ENCODE measurements at places on chromosomes 5 and 9.
A peak's percentile ranks its signal among the peaks of the same experiment; 100 is the strongest.

DNA sequence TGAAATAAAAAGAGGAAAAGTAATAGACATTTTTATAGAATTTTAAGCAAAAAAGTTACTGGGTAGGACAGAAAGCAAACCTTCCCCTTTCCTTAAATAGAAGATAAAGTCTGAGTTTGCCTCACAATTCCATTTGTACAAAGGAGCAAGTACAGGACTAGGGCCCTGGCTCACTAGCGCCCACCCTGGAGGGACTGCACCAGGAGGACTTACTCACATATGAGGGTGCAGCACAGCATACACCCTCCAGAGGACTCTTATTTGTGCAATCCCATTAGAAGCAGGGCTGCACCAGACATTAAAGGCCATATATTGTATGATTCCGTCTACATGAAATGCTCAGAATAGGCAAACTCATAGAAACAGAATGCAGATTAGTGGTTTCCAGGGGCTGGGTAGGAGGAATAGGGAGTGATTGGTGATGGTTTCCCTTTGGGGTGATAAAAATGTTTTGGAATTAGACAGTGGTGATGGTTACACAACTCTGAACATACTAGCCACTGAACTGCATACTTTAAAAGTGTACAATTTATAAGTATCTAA, 4.5 kb downstream of the REEP5 start:
- peak; percentile 63 for DNase-seq

DNA sequence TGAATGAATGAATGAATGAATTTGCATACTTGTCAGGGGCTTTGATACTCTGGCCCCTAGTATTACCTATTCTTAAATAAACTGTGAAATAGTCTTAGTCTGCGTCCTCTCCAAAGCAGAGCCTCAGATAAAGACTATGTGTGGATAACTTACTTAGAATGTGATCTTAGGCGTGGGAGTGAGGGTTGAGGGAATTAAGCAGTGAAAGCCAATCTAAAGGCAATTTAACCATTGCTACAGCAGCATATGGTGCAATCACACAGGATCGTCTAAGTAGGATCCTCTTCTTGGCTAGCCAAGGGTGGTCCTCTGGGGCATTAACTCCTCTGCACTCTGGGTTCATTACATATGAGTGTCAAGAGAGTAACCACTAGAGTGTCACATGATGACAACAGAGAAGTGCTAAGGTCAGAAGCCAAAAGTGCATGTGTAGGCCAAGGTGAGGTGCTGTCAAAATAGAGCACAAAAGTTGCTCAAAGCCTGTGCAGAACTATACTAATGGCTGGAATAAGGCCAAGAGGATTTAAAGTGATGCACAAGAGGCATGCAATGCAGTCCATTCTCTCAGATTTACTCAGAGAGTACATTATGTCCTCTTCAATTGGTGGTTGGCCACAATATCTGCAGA, 274.4 kb upstream of the SEMA6A start:
- no peak for DNase-seq

GRCh38 chr9:21559402-21560280, 77.5 kb upstream of the IFNE start:
- DNase-seq = peak; percentile 76

- DNase-seq = no peak
Measured at GRCh38 chr5:38556088-38556598, 303 bp downstream of the LIFR start.

- no peak for DNase-seq
Measured at GRCh38 chr5:165834891-165835290, 2329.5 kb downstream of the MAT2B start.

DNA sequence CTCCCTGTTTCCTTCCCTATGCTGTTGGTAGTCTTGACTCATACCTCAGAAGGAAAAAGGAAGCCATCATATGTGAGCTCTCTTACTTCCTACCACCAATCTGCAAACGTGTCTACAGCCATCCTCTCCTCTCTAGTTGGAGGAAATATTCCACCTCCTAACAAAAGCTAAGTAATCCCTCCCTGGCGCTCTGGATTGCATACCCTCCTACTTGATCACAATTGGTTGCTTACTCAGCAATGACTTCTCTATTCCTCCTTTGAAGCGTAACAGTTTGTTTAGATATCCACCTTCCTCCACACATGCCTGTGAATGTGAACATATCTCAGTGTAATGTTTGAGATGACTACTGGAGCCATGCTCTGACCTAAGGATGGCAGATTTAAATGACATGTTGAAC, 18.2 kb downstream of the RUSC2 start:
- peak; percentile 11 for DNase-seq

GRCh38 chr5:149731332-149731616, 1.2 kb downstream of the PPARGC1B start:
- DNase-seq = no peak

- DNase-seq = peak; percentile 98
Measured at GRCh38 chr5:122129306-122129705, at the start of gene ZNF474. ZNF474 (plus strand) TSS chr5:122129546; CDS start chr5:122151991, 22,445 bp downstream.

DNA sequence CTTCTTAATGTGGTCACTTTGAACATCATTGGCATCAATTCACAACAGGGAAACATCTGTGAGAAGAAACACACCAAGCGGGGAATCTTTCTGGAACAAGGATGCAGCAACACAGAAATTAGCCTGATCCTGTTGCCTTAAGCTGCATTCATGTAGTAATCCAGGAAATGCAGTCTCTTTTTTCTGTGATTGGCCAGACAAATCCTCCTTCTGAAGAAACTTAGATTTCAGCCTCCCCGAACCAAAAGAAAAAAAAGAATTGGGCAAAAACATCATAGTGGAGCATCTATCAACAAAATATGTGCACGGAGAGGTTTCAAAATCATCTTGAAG, 7.2 kb upstream of the XPA start:
- no peak for DNase-seq

- DNase-seq = peak; percentile 62
Measured at GRCh38 chr5:174825587-174825986, 101.2 kb downstream of the MSX2 start.

GRCh38 chr5:141515141-141515540, 26.3 kb downstream of the PCDHGC5 start:
- no peak for DNase-seq

GRCh38 chr5:117731446-117731845, 1156.8 kb upstream of the SEMA6A start:
- no peak for DNase-seq

DNA sequence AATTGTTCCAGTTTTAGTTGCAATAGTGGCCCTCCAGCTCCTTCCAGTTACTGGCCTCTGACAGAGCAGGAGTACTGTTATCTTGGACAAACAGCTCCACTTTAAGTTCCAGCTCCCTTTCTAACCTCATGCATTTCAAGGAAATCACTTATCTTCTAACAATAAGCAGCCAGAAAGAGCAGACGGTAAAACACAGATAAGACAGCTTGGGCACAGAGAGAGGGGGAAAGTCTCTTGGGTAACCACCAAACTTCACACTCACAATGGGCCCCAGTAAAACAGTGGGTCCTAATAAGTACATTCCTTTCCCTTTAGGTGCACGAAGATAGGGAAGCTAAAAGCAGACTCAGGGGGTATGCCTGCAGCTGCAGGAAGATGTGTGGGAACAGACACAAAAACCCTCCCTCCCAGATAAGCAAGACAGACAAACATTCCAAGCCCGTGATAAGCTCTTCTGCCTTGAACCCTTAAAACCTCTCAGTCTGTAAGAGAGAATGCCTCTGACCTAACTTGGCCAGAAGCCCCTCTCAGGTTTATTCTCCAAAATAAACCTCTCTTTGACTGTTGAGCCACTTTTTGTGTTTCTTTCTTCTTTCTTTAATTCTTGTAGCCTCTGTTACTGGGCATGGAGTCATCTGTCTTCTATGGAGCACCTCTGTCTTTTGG, 30.8 kb downstream of the OR1J1 start:
- DNase-seq = peak; percentile 9

- DNase-seq = no peak
Measured at GRCh38 chr9:76502746-76503145, 43.8 kb downstream of the GCNT1 start.

DNA sequence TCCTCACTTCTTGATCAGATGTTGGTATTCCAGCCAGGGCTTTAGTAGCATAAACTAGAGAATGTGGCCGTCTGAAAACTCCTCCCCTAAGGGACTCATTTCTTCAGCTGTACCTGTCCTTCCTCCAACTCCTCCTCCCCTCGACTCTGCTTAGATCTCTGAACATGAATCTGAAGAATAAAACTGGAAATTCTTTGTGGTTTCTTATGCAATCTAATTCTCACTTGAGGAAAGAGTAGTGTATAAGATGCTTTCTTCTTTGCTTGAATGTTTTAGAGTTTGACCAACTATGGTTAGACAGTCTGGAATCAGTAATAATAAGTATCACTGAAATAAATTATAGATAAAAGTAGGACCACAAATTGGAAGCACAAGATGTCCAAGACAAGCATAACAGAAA, 128.5 kb downstream of the LRRC70 start:
- DNase-seq = no peak

GRCh38 chr9:82117026-82117811, 128.6 kb downstream of the SPATA31D1 start:
- DNase-seq = peak; percentile 79

DNA sequence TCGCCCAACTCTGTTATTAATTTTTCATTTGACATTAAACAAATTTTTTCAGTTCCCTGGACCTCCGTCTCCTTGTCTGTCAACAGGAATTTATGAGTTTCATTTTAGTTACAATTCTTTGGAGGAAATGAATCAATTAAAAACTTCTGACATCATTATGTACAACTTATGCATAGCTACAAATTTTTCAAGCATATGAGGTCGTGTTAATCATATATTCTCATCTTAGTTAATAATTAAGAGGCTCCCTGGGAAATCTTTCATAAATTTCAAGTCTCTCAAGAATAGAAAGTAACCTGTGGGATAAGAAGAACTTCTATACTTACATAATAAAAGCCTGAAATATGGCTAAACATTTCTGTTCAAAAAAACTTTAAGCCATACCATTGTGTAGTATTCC, 3.4 kb downstream of the UGT3A1 start:
- no peak for DNase-seq
